ENCODE measurements at places on chromosomes 6 and 20. TPM values are rescaled to one million over a fixed set of nuclear protein-coding genes. Genes with fewer than 3 reads are reported as not detected.

Gene PPIL6
- total RNA-seq = 0.58 TPM

Gene NKAIN2
- total RNA-seq = 0.06 TPM

Gene TMEM244
- not detected for total RNA-seq

Gene PPDPF
- 130 TPM for total RNA-seq

Gene BAG2
- 3.7 TPM for total RNA-seq

Gene MAS1
- not detected for total RNA-seq

Gene SNHG17
- 38.3 TPM for total RNA-seq

Gene MATN4
- total RNA-seq = not detected

Gene CNR1
- not detected for total RNA-seq

Gene PAK5
- not detected for total RNA-seq

Gene EPM2A
- 4.3 TPM for total RNA-seq

Gene PROCR
- total RNA-seq = 92.8 TPM

Gene FUT9
- total RNA-seq = 0.15 TPM

Gene SH3BGRL2
- total RNA-seq = 19.2 TPM

Gene SRSF12
- total RNA-seq = 0.44 TPM

Gene OR2J3
- not detected for total RNA-seq

Gene MROH8
- 3.5 TPM for total RNA-seq

Gene HEY2
- total RNA-seq = 0.34 TPM
